ENCODE measurements at places on chromosomes 12 and 14. TPM values are rescaled to one million over a fixed set of nuclear protein-coding genes. Genes with fewer than 3 reads are reported as not detected.

DNA sequence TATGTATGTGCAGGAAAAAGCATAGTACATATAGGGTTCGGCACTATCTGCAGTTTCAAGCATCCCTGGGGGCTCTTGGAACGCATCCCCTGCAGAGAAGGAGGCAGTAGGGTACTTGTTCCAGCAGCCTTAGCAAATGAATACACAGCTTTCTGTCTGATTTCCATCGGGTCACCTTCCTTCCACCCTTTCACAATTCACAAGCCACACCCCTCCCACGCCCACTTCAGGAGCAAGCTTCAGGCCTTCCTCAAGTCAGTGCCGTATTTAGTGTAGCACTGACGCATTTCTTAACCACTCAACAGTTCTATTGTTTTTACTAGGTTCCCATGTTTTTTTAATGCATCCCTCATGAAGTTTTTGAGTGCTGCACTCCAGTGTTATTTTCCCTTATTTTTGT is 64.2 kb downstream of the CLMN start:
- no peaks in the 10 kb centered on the region for H3K27me3 ChIP-seq
- H3K4me3 ChIP-seq: peak overlapping the region; percentile 23
- H3K4me1 ChIP-seq: peaks cover 48% of the 10 kb centered on the region
- H3K27ac ChIP-seq: peak overlapping the region; percentile 2

GRCh38 chr14:104393898-104394381 is 185.6 kb upstream of the C14orf180 start:
- no peaks in the 10 kb centered on the region for H3K36me3 ChIP-seq
- no peak overlapping the region for H3K4me3 ChIP-seq
- H3K27ac ChIP-seq: no peak overlapping the region
- no peak for DNase-seq

STYK1 gene
- total RNA-seq: not detected

DNA sequence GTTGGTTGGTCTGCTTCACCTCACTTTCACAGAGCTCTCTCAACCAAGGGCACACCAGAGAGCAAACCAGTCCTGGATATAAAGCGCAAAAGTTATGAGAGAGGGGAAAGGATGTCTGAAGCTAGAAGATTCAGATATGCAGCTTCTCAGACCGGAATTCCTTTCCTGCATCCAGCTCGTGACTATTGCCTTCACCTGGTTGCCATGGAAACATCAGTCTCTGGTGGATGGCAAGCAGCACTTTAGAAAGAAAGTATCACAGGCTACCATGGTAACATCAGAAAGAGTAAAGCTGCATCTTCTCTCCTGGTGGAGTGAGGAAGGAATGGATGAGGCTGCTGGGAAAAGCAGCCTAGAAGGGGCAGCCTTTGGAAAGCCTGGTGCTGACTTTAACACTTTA is 13.7 kb downstream of the REM2 start:
- no peak overlapping the region for H3K4me3 ChIP-seq
- DNase-seq: no peak
- no peak overlapping the region for H3K27ac ChIP-seq
- peaks cover 3% of the 10 kb centered on the region for H3K4me1 ChIP-seq
- peaks cover 3% of the 10 kb centered on the region for H3K36me3 ChIP-seq

MGAT4C gene
- total RNA-seq: under 0.01 TPM

OTOGL gene
- total RNA-seq: 0.12 TPM

DNA sequence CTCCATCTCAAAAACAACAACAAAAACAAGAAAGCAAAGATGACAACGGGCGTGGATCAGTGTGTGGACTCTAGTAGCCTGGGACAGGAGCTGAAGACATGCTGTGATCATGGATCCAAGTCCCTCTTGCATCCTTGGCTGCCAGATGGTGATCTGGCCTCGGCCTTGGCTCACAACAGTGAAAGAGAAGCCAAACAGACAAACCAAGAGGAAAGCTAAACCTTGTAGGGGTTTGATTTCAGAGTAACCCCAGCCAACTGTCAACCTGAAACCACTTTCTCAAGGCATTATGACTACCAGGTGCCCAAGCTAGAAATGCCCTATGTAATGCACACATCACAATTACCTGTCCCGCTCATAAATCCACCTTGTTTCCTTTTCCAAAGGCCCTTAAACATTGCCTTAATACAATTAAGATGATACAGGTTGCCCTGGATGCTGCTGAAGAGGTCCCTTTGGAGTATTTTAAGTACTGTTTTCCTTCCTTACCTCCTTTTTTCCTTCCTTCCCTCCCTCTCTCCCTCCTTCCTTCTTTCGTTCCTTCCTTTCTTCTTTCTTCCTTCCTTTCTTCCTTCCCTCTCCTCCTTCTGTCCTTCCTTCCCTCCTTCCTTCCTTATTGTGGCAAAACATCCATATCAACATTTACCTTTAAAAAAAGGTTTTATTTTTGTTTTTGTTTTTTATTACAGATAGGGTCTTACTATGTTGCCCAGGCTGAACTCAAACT is 41.4 kb upstream of the NINJ2 start:
- peaks cover 28% of the 10 kb centered on the region for H3K4me1 ChIP-seq
- no peaks in the 10 kb centered on the region for H3K27me3 ChIP-seq
- H3K4me3 ChIP-seq: no peak overlapping the region

- H3K4me3 ChIP-seq: no peak overlapping the region
- DNase-seq: no peak
- H3K27me3 ChIP-seq: peaks cover 11% of the 10 kb centered on the region
Measured at GRCh38 chr12:13133886-13134285, 30.4 kb upstream of the GSG1 start.

DNA sequence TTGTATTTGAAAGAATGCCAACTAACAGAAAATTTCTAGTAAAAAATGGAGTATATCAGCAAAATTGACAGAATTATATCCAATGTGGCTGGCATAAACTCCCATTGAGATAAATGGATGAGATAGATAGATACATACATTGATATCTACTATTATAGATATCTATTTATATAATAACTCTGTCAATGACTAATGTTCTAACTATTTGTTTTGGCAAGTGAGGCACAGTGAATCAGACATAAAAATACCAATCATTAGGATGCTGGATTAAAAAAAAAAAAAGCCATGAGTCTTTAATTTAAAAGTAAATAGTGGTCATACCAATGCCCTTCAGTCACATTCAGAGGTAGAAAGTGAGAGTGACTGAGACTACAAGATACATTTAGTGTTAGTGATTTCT is 33.7 kb upstream of the GLIPR1 start:
- DNase-seq: no peak
- no peaks in the 10 kb centered on the region for H3K36me3 ChIP-seq

SPIC gene
- total RNA-seq: not detected

DNA sequence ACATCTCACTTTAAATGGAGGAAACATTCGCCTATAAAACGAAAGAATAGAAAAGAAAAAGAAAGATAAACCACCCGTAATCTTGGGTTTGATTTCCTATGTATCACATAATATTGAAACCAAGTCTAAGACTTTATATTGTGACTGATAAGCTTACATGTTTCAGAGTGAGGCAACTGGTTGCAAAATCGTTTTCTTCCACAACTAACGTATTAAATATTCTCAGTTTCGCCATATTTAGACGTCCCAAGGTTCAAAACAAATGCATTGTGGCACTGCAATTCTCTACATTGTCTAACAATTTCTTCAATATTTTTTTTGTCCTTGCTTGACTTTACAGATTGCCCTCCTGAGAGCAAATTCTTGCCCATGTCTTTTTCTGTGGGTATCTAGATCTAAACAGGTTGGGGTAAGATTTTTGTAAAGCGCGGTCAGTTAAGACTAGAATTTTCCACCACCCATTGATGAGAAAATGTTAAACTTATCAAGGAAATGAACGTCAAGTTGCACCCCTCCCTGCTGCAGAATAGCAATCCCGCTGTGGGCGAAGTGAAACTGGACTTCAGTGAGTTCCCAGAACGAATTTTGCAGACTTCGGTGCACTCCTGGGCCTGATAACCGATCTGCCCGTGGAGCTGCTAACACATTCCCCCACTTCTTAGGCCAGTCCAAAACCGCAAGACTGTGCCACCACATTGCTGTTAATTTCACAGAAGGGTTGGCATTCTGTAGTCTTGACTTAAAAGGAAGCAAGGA is 2.7 kb downstream of the TBX3 start:
- peak overlapping the region; percentile 92 for H3K4me3 ChIP-seq
- no peaks in the 10 kb centered on the region for H3K36me3 ChIP-seq
- no peak overlapping the region for H3K27ac ChIP-seq
- H3K4me1 ChIP-seq: peaks cover 39% of the 10 kb centered on the region
- no peak for DNase-seq

DNA sequence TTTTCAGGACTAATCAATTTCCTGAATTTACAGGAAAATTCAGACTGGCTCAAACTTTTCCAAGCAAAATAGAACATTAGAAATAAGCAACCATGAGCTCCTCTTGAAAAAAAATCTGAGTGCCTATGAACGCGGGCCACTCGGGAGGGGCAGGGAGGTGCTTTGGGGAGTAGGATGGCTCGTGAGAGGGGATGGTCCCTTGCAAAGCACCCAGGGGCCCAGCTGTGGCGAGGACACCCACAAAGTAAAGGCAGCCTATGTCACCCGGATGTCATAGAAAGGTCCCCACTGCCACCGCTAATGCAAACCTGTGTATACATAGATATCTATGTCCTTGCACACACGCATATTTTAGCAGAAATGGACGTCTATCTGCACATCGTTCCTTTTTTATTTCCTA is 309.9 kb downstream of the ADGRD1 start:
- no peaks in the 10 kb centered on the region for H3K27me3 ChIP-seq
- no peak overlapping the region for H3K4me3 ChIP-seq
- no peak for DNase-seq

- no peak overlapping the region for H3K27ac ChIP-seq
- no peak overlapping the region for H3K4me3 ChIP-seq
- H3K36me3 ChIP-seq: no peaks in the 10 kb centered on the region
- peaks cover 31% of the 10 kb centered on the region for H3K27me3 ChIP-seq
- DNase-seq: no peak
- peaks cover 16% of the 10 kb centered on the region for H3K4me1 ChIP-seq
Measured at GRCh38 chr14:61466249-61466904, 145.0 kb downstream of the PRKCH start.

DNA sequence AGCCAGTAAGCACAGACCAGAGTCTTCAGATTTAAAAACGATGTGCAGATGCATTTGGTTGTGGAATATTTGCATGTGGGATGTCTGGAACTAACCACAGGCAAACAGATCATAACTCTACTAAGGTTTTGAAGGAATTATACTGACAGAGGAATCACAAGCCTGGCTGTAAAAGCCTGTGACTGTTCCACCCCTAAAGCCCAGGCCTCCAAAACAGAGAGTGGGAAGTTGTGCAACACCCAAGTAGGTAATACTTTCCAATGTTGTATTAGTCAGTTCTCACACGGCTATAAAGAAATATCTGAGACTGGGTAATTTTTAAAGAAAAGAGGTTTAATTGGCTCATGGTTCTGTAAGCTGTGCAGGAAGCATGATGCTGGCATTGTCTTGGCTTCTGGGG is 68.1 kb upstream of the DCD start:
- no peaks in the 10 kb centered on the region for H3K4me1 ChIP-seq
- no peaks in the 10 kb centered on the region for H3K36me3 ChIP-seq
- DNase-seq: no peak
- H3K27me3 ChIP-seq: peaks cover 21% of the 10 kb centered on the region

DNA sequence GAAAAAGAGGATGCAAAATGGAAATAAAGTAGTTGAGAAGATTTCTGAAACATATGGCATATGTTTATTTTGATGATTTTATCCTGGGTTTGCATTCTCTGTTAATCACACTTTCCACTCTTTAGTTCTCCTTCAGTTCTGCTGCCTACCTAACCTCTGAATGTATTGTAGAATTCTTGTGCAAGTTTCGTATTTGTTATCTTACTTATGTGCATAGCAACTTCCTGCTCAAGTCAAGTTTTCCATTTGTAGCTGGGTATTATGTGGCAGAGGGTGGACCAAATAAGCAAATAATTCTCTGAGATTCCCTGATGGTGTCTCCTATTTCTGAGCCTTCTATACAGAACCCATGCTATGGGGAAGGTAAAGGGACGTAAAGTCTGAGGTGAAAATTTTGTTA is 381.6 kb downstream of the FOXG1 start:
- no peak overlapping the region for H3K27ac ChIP-seq
- no peaks in the 10 kb centered on the region for H3K36me3 ChIP-seq
- H3K4me3 ChIP-seq: no peak overlapping the region
- no peaks in the 10 kb centered on the region for H3K27me3 ChIP-seq

DNA sequence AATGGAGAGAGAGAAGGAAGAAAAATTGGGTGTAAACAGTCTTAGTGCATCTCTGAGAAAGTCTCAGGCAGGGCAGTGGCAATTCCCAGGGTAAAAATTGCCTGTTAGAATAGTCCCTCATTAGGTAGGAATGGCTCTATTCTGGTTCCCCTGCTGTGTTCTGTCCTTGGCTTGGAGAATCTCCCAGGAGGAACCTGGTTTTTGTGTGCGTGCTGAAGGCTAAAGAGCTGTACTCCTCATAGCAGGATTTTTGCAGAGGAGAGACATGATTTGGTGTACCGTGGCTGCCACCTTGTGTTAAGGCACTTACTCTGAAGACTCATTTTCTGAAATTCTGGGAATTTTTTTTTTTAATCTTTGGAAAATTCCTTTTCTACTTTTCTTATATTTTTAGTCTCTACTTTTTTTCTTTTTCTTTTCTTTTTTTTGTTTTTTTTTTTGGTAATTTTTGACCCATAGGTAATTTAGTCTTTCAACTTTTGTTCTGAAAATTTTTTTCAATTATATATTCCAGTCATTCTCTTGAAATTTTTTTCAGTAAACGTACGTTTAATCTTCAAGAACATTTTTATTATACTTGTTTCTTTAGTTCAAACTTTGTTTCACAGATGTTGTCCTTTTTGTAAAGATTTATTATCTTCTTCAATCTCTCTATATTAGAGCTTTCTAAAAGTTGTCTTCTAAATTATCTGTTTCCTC is 63.8 kb downstream of the FBXO33 start:
- DNase-seq: peak; percentile 48
- no peak overlapping the region for H3K4me3 ChIP-seq
- H3K27me3 ChIP-seq: no peaks in the 10 kb centered on the region
- H3K27ac ChIP-seq: no peak overlapping the region

- no peak for DNase-seq
- peaks cover 18% of the 10 kb centered on the region for H3K36me3 ChIP-seq
- H3K27ac ChIP-seq: no peak overlapping the region
- H3K4me1 ChIP-seq: no peaks in the 10 kb centered on the region
- no peak overlapping the region for H3K4me3 ChIP-seq
Measured at GRCh38 chr12:30774599-30774998, 19.8 kb upstream of the CAPRIN2 start.

- H3K4me1 ChIP-seq: peaks cover 5% of the 10 kb centered on the region
- no peak overlapping the region for H3K4me3 ChIP-seq
- no peaks in the 10 kb centered on the region for H3K27me3 ChIP-seq
- no peaks in the 10 kb centered on the region for H3K36me3 ChIP-seq
Measured at GRCh38 chr14:91144425-91145145, 30.7 kb downstream of the DGLUCY start.

GRCh38 chr14:55389330-55389729 is 22.3 kb downstream of the ATG14 start:
- H3K27ac ChIP-seq: no peak overlapping the region
- H3K27me3 ChIP-seq: no peaks in the 10 kb centered on the region
- no peak for DNase-seq
- no peak overlapping the region for H3K4me3 ChIP-seq

WSCD2 gene
- total RNA-seq: 1.4 TPM

Data from neural crest cell (in vitro differentiated cells).